Activated T-cell treated with anti-CD3 and anti-CD28 coated beads, Interleukin-2, amount 50 U/mL, for 24 hours (primary cell): ENCODE measurements at places on chromosomes 12 and 14.
A peak's percentile ranks its signal among the peaks of the same experiment; 100 is the strongest.

DNA sequence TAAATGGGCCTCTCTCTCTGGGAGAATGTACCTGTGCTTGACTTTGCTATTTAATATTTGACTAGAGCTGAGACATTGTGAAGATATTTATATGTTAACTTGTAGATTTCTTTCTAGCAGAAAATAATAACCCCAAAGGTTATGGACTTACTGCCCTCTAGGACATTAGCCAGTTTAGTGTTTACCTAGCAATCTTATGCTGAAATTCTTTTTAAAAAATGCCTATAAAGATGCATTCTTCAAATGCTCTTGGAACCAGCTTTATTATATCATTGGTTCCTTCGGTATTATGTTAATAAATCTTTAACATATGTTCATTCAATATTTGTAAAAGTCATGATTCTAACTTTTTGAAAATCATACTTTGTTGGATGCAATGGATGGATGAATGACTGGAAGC is 28.0 kb downstream of the GPR19 start:
- DNase-seq: no peak

DNA sequence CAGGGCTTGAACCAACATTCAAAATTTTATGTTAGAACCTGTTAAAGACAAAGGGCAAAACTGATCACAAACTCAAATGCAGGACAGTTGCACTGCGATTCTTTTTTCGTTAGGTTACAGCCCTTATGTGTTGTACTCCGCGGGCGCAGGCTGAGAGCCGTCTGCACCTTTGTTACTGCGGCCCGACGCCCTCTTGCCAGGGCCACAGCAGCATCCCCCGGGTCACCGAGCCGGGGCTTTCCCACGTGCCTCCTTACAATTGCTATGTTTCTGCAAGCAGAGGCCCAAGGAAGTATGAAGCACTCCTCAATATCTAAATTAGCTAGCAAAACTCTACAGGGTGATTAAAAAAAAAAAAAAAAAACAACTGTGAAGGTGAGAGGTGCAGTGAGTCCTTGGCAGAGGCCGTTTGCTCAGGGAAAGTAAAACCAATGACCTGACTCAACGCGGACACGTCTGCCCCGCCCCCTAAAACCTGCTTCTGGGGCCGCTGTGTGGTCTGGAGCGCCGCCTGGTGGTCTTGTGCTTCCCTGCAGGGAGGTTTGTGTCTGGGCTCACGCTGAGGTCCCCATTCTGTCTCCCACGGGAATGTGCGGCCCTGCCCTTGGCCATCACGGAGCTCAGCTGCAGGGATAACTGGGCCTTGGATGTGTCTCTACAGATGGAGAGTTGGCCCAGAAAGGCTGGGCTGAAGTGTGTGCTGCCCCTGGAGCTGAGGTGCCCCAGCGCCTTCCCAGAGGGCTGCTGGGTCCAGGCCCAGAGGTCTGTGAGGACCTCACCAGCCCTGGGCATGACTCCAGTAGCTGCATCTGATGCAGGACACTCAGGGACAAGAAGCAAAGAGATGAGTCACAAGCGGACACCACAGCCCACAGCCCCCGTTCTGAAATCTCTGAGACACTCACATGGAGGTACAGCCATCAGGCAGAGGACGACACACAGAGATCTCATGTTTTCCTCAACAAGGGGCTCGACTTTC is 418.5 kb downstream of the TMEM121 start:
- DNase-seq: peak; percentile 89

GRCh38 chr12:124159655-124160054 is 135.2 kb upstream of the RFLNA start:
- no peak for DNase-seq

- DNase-seq: no peak
These were observed 46.8 kb downstream of the RNF34 start for GRCh38 chr12:121446750-121447149.

GRCh38 chr14:101122237-101123141 is 219.0 kb upstream of the RTL1 start:
- DNase-seq: no peak
